ENCODE measurements at places on chromosomes 5 and 9.

DNA sequence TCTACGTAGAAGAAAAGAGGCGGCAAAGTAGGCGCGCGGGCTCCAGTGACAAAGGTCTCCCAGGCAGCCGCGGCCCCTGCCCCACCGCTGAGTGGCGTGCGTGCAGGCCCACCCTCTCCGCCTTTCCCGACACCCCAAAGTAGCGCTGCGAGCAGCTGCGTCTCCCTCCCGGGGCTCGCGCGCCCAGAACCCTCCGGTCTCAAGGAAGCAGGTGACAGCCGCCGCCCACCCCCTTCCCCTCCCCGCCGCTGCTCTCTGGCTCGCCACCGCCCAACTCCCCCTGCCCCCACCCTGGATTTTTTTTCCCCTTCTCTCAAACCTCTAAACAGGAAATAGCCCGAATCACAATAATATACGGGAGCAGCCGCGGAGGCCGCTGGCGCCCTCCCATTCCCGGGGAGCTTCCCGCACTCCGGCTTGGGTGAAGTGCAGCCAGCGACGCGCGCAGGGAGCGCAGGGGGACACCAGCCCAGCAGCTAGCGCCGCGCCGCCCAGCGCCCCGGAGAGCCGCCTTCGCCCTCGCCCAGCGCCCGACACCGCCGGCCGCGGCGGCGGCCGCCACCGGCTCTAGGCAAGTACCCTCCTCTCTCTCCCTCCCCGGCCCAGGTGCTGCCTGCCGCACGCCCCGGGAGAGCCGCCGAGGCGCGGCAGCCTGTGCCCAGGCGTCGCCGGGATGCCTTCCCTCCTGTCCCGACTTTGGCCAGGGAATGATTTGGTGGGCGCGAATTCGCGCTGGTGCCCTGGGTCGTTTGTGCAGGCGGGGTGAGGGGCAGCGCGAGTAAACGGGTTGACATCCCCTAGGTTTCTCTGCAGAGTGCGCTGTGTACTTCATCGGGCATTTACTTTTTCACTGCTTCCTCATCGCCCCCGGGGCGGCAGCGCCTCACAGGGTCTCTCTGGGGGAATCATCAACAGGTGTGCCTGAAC is 52.7 kb upstream of the TJP2 start:
- peak; percentile 24 for DNase-seq

DNA sequence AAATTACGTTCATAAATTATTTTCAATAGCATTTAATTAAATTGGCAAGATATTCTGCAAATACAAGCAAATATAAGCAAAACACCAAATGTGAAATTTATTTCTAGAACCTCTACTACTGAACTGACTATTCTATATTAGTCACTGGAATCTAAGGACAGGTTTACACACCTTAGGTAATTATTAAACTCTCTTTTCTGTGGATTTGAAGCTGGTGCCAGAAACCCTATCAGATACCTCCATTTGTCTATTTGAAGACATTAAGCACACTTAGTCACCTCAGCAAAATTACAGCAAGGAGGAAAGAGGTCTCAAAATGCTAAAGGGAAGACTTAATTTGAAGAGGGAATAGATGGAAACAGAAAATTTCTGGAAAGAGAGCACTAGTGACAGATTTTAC is 83.4 kb downstream of the CPLANE1 start:
- no peak for DNase-seq

DNA sequence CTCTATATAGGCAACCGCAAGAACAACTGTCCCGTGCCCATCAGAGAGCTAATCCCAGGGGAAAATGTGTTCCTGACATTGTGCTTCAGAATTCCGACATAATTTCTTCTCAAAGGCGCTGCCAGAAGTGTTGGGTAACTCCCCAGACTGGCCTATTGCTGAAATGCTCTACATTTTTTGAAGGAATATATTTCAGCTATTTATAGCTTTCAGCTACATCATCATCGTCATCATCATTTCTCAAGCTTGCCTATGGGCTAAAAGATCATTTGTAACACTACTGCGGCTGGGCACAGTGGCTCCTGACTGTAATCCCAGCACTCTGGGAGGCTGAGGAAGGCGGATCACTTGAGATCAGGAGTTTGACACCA is 49.7 kb downstream of the MYO10 start:
- DNase-seq = peak; percentile 97

DNA sequence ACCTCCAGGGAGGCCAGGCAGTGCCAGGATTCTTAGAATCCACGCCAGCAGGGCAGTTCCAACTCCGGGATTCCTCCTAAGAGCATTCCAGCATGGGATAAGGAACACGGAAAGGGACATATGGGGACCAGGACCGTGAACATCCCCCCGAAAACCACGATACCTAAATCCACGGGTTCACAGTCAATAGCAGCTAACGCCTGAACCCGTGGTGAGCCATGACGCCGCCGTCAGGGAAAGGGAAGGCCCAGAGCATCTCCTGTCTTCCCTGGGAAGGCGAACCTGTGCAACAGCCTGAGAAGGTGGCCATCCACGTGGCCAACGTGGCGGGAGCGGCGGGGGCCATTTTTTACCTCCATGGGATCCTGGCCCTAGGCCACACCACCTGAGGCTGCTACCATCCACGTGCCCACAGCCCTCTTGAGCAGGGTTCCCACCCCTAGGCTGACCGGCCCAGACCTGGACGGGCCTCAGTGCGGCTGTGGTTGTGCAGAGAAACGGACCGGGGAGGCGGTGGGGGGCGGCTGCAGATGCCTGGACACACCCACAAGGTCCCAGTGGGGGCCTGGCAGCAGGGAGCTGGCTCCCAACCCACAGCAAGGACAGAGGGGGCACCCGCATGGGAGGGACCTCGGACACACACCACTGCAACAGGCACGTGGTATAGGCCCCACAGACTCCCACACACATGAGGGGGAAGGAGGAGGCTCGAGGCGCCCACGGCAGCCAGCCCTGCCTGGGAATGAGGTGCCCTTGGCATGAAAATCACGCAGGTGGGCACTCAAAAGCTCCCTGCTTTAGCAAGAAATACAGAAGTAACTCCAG is 42.8 kb downstream of the SLC12A7 start:
- no peak for DNase-seq

GRCh38 chr9:26657958-26658357 is 234.6 kb downstream of the CAAP1 start:
- DNase-seq = no peak
